ENCODE measurements at places on chromosomes 1 and 21.

- no peak for DNase-seq
These were observed 142.7 kb upstream of the UBE2U start for GRCh38 chr1:64060611-64061302.

DNA sequence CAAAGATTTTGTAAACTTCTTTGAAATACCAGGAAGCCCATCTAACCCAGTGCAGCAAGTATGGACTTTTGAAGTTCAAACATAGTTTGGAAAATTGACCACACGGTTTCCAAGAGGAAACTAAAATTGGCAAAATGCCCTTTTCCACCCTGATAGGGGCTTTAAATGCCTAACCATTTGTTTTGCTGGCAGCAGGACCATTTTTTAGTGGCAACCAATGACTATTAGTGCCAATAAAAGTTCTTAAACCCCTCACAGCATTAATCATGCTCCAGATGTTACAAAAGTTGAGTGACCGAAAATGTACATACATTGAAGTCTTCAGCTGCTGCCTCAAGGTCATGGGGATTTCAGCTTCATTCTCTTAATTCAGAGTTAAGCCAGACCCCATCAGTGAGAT, 46.4 kb upstream of the ENAH start:
- DNase-seq, result no peak

- DNase-seq, result no peak
These were observed 27.2 kb downstream of the PROK1 start for GRCh38 chr1:110477967-110478640.

DNA sequence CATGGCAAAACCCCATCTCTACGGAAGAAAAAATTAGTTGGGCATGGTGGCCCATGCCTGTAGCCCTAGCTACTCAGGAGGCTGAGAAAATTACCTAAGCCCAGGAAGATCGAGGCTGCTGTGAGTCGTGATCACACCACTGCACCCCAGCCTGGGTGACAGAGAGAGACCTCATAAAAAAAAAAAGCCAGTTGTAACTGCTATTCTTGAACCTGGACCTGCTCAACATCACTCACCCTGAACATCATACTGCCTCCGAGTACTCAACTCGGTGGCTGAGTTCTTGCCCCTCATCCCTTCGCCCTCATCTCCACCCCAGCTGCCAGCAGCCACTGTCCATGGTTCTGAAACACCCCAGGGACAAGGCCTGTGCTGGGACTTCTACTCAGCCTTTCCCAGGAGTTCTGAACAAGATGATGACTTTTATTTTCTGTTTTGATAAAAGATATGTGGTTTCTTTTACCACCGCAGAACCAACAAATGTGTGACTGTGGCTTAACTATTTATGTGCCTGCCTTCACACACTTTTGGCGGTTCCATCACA, 5.4 kb upstream of the DISP3 start:
- DNase-seq, result no peak

DNA sequence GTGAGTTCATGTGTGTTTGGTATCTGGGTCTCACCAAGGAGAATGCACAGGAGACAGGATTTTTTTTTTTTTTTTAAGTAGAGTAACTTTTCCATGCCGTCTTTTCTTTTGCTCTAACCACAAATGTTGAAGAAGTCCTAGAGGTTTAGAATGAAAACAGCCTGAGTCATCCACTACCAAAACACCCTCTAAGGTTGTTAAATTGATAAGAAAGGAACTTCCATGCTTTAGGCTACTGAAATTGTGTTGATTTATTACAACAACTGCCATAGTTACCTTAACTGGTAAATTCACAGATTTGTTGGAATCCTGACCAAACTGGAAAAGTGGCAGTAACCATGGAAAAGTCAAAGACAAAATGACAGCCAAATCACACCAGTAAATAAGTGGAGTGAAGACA, 375.6 kb downstream of the AMY1C start:
- DNase-seq, result no peak

GRCh38 chr21:28459193-28459592, 533.5 kb downstream of the LTN1 start:
- no peak for DNase-seq

- no peak for DNase-seq
These were observed 91.3 kb downstream of the RPE65 start for GRCh38 chr1:68358439-68358838.

DNA sequence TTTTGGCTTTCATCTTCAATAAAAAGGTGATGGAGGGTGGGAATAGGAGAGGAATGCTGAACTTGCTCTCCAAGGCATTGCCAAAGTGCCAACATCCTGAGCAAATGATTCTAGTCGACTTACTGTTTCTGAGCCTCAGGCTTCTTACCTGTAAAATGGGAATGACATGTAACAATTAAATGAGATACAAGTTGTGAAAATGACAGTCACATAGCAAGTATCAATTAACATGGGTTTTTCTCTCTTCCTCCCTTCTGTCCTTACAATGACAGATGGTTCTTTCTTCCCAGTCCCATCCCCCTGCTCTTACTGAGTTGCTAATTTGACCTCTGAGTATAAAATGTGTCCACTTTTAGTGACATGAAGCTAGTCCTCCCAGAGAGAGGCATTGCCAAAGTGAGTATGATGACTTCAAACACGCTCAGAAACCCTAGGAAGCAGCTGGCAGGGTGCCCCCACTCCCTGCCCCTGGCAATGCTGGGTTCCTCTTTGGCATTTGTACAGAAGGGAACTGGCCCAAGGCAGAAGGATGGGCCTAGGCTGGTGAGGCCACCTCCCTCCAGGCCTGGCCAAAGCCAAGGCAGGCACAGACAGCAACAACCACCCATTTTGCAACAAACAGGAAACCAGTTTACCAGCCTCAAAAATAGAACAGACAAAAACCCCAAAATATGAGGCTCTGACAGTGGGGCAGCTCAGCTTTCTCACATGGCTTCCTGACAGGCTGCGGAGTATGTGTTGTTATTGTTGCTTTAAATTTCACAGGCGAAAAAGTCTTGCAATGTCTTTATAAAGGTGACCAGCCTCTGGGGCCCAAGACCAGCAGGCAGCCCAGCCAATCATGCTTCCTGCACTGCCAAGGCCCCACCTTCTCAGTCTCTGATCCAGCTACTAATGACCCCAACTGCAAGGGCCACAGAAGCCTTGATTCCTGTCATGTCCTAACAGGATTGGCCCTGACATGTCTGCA, 115.9 kb downstream of the HIVEP3 start:
- DNase-seq, result no peak

GRCh38 chr1:6254691-6255090, 6.2 kb downstream of the GPR153 start:
- DNase-seq, result no peak

DNA sequence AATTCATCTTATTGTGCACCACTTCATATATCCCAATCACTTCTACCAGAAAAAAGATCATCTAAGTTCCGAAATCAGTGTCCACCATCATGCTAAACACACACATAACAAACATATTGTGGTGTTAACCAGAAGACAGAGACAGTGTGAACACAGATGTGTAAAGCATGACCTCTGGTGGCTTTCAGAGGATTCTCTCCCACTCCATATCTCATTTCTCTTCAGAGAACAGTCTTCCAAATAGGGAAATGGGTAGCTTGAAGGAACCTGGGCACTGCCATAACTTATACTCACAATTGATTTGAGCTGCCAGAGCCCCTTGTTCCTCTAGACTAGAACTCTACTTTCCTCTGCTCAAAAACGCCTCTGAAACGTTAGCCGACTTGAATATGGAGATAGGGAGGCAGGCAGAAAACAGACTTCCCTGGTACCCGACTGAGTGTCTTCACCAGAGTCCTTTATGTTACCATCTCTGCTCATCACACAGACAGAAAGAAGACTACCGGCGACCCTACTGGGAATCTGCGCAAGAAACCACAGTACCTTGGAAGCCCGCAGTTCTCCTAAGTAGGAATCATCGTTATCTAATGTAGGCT, 1.8 kb upstream of the ELAPOR1 start:
- no peak for DNase-seq

DNA sequence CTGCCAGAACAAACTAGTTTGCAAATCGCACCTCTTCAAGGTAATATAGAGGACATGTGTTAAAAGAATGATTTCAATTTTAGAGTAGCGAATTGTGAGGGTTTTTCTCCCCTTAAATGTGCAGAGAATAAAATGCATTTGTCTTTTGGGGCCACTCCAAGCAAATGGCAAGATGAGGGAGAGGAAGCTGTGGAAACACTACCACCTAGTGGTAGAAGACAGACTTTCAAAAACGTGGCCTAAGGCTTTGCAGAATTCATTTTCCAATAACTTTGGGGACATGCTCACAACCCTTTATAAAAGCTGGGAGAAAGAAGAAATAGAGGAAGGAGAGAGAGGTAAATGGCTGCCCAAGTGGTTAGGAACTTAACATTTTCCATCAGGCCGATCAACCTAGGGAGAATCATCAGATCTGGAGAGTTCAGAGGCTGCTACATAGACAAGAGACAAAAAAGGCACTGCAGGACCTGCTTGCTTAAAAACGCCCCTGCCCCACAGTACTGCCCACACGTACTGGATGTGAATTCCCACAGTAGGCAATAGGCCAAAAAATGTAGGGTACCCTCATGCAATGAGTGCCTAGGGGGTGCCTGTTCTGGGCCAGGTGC, 15.7 kb upstream of the RCAN1 start:
- DNase-seq, result peak; percentile 6

- no peak for DNase-seq
These were observed 21.6 kb downstream of the ZBTB17 start for GRCh38 chr1:15954316-15954715.

DNA sequence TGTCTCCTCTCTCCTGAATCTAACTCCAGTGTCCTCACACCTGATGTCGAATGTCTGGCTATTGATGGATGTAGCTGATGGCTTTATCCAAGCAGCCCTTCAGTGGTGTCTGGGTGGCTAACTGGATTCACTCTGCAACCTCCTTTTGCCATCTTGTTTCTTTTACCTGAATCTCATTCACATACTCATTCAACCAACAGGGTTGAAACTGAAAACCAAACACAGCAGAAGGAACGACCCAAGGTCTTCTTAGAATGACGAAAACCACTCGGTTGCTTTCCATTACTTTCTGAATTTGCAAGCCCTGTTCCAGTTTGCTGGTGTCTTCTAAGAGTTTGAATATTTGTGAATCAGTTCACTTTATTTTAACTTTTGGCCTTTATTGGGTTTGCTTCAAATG, 424.3 kb upstream of the CXADR start:
- no peak for DNase-seq

DNA sequence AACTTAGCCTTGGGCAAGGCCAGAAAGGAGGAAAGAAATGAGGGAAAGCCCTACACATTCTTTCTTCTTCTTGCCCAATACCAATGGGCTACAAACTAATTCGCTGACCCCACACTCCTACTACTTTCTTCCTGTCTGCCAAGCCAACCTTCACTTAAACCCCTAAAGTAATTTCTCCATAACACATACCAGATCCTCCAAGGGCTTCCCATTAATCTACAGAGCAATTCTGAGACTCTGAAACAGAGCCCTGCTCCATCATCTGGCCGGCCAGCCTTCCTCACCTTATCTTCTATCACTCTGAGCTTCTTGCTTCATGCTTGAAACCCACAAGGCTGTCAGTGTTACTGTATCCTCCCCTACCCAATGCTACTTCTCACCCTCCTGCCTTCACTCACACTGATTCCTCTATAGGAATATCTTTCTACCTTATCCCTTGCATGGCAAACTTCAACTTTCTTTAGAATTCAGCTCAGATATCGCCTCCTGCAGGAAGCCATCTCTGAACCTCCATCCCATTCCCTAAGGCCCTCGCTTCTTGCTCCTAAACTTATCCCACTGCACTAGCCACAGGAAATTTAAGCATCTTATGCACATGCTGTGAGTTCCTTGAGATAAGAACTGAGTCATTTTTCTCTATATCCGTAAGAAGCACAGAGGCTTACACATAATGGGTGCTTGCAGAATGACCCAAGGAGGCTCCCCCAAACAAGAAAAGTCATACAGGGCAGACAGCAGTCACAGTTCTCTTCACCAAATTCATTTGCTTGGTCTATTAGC, 81.9 kb downstream of the JAK1 start:
- DNase-seq, result no peak

DNA sequence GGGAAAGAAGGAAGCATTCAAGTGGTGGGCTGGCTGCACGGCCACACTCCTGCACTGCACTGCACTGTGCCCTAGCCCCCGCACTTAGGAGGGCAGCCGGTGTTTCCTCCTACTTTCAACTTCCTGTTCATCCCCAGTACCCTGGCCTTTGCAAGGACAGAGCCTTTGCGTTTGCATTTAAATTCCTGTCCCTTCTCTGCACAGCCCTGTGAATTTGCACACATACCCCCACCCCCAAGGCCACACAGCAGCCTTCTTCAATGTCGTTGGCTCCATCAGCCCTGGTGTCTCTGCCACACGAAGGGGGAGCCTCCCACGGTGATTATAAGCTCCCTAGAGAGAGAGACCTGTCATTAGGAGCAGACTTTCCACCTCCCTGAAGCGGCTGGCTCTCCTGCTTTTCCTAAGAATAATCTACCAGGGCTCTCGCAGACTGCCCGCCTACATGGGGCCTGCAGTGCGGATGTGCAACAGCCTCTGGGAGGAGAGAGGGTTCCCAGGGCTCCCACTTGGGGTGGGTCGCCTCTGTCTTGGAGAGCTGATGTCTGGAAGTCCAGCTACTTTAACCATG, 13.2 kb upstream of the SLC45A3 start:
- DNase-seq, result no peak

DNA sequence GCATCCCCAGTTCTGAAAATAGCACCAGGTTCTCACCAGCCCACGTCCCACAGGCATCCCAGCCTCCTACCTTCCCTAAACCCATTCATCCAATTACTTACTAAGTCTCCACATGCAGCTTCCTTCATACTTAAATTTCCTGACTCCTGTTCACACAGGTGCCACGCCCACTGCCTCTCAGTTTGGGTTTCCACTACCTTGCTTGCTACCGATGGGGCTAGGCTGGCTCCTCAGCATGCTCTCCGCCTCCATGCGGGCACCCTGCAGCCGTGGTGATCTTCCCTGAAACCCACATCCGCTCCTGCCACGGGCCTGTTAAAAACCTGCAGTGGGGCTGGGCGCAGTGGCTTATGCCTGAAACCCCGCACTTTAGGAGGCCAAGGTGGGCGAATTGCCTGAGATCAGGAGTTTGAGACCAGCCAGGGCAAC, 70.4 kb upstream of the ANGPTL1 start:
- DNase-seq, result no peak

- DNase-seq, result no peak
These were observed 941 bp upstream of the C1orf21 start for GRCh38 chr1:184385865-184386311.

GRCh38 chr21:35048183-35048601, 910 bp downstream of the RUNX1 start:
- DNase-seq, result no peak

DNA sequence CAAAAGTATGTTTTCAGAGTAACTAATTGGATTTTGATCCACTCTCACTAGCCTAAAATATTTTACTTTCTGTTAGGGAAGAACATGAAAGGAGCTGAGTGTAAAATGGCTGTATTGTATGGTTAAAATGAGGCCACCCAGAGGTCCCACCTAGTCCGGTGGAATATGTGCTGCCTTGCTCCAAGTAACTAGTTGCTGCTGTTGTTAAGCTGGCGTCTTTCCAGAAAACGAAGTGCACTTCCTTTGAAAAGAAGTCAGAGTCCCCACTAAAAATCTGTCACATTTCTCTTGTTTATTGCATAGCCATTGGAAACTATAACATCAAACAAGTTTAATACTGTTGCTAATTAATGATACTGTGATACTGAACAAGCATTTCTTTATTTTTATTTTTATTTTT, 3.2 kb downstream of the SLC25A33 start:
- DNase-seq, result no peak

All from activated naive CD4-positive, alpha-beta T cell (primary cell).